Osteocyte (in vitro differentiated cells): ENCODE measurements at places on chromosomes 1 and 21. TPM values are rescaled to one million over a fixed set of nuclear protein-coding genes. Genes with fewer than 3 reads are reported as not detected.

DNA sequence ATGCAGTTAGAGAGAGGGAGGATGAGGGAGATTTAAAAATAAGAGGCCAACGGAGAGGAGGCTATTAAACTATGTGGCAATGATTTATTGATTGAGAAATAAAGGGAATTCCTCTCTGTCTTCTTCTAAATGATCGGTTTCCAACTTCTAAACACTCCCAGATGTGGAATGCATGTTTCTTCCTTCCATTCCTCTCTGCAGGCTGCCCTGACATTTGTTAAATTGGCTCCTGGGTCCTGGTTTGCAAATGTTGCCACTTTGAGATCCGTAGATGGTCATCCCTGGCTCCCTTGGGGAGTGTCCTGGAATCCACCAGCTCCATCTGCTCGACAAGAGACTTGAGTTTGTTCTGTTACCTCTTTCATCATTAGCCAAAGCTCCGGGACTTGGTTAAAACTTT lies 10.3 kb upstream of the C1orf198 start:
- DNase-seq = no peak

DNA sequence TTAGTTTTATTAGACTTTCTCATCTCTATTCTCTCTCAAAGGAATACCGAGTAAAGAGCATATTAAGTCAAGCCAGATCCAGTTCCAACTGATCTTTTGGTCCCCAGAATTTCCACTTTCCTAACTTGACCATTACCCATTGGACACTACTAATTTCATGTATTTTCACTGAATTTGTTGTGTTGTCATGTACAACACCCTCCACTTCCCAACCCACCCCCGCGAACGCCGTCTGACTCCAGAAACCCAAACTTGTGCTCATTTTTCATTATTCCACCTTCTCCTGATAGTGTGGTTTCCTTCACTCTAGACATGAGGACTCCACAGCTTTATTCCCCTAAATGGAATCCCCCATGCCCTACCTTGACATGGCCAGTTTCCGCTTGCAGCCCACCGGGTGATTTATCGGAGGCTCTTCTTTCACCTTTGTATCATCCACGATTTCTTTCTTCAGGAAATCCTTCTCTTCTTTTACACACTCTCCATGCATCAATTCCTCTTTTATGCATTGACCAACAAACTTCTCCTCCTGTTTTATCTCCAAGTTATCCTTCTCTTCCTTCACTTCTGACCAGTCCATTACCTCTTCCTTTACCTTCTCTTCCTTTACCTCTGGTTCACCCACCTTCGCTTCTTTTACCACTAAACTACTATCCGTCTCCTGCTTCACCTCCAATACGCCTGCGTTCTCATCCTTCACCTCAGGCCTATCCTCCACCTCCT lies 805 bp downstream of the ZNHIT6 start:
- no peak for DNase-seq

The RABGGTB gene
- total RNA-seq = 59.9 and 62.5 TPM in 2 replicates

GRCh38 chr21:45461369-45461750 lies 56.4 kb downstream of the COL18A1 start:
- DNase-seq = no peak

- no peak for DNase-seq
Observed at GRCh38 chr1:236864996-236865817, 70.1 kb downstream of the MTR start.

GRCh38 chr1:188023206-188023605 lies 1194.5 kb downstream of the PLA2G4A start:
- no peak for DNase-seq

DNA sequence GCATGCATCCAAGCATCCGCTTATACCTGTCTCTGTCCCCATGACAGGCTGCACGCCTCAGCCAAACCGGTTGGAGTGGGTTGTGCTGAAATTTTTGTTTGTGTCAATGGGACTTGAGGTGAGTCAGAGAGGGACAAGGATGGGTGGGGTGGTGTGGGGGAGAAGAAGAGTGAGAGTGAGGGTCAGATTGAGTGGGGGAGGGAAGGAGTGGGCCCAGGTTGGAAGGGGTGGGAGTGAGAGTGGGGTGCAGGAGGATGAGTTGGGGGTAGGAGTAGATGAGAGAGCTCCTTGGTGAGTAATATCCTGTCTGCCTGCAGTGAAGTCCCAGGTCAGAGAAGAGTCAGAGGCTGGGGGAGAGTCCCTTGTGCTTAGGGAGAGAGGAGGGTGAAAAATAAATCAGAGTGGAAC lies 3.3 kb upstream of the NECTIN4 start:
- DNase-seq = no peak

- no peak for DNase-seq
Observed at GRCh38 chr1:175089136-175089718, 21.6 kb downstream of the TNN start.

DNA sequence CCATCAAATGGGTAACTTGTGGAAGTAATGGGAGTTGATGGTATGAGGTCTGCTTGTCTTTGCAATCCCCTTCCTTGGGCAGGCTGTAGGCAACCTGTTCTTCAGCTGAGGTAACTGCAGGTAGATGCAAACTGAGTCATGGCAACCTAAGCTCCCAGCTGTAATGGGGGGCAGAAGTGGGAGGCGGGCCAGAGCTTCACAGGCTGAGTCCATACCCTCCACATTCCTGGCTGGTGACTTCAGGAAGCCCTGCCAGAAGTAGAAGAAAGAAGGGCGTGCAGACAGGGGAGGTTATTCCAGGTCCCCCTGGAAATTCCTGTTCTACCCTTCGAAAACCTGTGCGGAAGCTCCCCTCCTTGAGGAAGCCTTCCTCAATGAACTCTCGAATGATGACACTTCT lies 44.9 kb downstream of the ARHGEF11 start:
- DNase-seq = no peak

The SPRR1A gene
- total RNA-seq = not detected in 2 replicates

DNA sequence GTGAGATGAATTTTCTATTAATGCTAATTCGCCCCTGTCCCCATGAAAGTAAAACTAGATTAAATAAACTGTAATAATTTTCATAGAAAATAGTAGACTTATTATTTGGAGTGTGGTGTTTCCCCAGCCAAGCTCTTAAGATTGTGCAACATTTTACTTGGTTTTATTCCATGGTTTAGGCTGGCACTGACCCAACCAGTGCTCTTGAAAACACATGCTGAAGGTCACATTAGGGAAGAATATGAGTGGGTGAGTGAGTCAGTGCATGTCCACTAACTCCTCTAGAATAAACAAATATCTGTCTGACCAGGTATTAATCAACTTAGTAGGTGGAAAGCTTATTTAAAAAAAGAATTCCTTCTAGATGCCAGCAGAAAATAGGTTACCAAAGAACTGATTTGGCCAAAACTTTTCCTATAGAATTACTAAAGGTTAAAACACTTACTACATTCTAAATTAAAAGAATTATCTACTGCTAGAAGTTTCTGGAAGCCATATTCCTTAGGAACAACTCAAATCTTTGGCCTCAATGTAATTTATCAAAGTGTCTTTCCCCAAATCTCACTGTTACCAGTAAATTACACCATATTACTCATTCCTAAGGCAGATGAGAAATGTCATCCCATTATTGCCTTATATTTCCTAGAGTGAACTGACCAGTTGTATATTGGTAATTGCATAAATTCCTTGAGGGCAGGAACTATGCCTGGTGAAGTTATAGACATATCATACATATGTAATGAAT lies 89.7 kb upstream of the RGS1 start:
- DNase-seq = no peak

The TNFRSF8 gene
- total RNA-seq = not detected in 2 replicates

DNA sequence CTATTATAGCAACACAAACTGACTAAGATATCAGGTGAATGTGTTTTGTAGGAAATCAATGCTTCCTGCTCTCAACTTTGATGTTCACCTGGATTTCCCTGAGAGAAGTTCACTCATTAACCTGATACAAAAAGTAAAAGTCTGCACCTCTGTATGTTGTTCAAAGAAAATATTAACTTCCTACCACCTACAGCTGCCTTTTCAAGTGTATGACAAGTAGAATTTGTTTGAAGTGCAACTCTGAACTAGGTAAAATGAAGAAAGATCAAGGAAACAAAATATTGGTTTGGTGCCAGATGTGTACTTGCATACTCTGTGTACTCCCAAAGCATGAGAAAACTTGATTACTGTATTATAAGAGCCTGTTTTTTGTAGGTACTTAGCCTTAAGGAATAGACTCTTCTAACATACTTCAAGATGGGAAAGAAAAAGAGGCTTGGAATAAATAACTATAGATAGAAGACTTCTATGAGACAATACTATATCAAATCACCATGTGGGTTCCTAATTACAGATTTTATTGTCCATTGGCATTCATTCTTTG lies 193.4 kb downstream of the APP start:
- DNase-seq = no peak

GRCh38 chr1:80989455-80989854 lies 811.3 kb upstream of the ADGRL2 start:
- no peak for DNase-seq

- DNase-seq = no peak
Observed at GRCh38 chr1:107538502-107538901, 397.7 kb downstream of the NTNG1 start.

The GNG4 gene
- 0.34 and 0.83 TPM in 2 replicates for total RNA-seq

GRCh38 chr21:18550361-18550760 lies 146.8 kb upstream of the TMPRSS15 start:
- no peak for DNase-seq

GRCh38 chr1:66505671-66506392 lies 28.1 kb upstream of the SGIP1 start:
- no peak for DNase-seq

GRCh38 chr21:38477226-38477625 lies 21.1 kb downstream of the ERG start:
- DNase-seq = no peak

DNA sequence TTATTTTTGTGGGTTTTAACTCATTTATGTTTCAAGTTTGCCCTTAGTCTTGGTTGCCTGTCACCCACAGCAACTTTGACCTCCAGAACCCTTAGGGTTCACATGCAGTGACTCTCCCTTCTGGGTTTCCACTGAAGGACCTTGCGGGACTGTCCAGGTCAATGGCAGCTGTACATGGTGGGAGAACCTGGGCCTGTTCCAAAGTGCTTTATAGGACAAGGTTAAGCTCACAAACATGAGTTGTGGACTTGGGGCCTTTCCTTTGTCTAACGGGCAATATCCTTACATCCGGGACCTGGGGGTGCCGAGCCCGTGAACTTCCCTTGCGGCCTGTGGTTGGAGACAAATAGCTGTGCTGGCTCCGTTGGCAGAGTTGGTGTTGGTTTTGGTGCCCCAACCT lies 77.8 kb downstream of the CD58 start:
- DNase-seq = no peak

- peak; percentile 40 for DNase-seq
Observed at GRCh38 chr21:33971492-33972013, 55.9 kb upstream of the ATP5PO start.

DNA sequence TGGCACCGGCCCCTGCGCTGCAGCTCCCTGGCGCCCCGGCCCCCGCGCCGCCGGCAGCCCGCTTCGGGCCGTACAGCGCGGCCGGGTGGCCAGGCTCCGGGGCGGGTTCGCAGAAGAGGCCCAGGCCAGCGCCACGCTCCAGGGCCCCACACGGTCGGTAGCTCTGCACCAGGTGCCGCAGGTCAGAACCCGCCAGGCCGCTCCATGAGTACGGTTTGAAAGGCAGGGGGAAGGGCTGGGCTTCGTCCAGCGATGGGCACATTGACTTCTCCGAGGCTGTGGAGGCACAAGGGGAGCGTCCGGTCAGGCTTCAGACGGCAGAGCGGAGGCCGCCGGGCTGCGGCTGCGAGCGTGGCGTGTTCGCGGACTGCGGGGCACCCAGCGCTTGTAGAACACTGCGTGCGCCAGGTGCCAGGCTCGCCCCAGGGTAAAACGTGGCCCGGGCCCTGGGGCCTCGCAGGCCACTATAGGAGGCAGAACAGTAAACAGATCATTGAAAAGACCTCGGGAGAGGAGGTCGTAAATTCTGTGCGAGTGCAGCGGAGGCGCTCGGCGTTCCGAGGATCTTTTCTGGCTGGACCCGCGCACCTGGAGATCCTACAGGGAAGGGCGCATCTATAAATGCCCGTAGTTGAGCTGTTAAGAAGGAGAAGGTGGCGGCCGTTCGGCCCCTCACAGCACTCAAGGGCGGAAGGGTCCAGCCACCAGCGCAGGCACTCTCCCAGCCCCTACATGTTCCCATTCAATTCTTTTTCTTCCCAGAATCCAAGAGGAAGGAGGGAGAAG lies 5.7 kb downstream of the GFI1 start:
- DNase-seq = no peak

GRCh38 chr1:11334821-11335220 lies 61.8 kb downstream of the UBIAD1 start:
- no peak for DNase-seq

GRCh38 chr1:86156566-86157455 lies at the start of gene COL24A1:
TSS of gene COL24A1 (minus strand) at chr1:86156772. CDS start at chr1:86156396, 376 bp downstream.
- peak; percentile 85 for DNase-seq

The HHIPL2 gene
- 0.13 TPM in 1 of 2 replicates, not detected in the other for total RNA-seq

The MTF2 gene
- 24.9 and 26.2 TPM in 2 replicates for total RNA-seq

The AUNIP gene
- total RNA-seq = 1.3 and 1.9 TPM in 2 replicates

The PFKFB2 gene
- 15.8 TPM in 2 replicates for total RNA-seq

The HSF2BP gene
- total RNA-seq = 3.4 and 3.7 TPM in 2 replicates

DNA sequence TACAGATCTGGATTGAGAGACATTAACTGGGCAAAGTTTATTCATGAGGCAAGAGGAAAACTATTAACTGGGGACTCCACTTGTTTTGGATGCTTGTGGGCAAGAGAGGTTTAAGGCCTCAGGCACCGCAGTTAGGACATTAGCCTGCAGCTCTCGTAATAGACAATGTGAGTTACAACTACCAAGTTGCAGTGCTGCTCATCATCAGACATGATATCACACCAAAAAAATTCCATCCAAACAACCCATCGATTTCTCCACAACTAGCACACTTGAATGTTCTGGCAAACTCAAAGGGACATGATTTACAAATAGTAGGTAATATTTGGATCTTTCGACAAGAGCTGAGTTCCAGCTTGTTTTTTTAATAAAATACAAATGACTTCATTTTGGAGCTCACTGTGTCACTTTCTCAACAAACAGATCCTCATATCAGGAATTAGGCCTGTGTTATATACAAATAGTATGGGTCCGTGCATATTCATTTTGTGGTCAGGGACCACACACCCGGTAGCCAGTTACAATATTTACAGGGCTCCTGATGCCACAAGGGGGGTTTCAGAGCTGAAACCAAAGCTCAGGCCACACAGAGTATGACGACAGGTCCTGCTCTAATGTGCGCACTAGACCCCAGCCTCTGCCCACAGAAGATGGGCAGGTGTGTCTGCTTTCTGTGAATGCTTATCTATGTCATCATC lies 128.0 kb downstream of the TGFBR3 start:
- no peak for DNase-seq

GRCh38 chr1:203465948-203466347 lies 9.7 kb upstream of the PRELP start:
- no peak for DNase-seq

The CTSS gene
- 4.4 and 6.9 TPM in 2 replicates for total RNA-seq

- DNase-seq = no peak
Observed at GRCh38 chr1:12601700-12602658, 16.0 kb downstream of the DHRS3 start.

The MAN1A2 gene
- total RNA-seq = 48.3 and 53.7 TPM in 2 replicates

DNA sequence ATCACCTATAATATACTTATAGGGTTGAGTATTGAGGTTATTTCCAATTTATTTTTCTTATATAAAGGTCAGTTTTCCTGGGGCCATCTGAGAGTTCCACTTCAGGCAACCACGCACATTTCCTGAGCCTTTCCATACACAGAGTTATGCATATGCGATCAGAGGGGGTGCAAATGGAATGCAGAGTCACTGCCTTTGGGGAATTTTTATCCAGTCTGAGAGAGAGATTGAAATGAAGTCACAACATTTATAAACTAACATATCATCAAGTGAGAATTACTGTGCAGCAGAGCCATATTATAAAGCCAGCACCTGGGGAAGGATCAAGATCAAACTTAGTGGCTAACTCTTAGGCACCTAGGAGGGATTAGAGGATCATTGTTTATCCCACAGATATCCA lies 299.9 kb upstream of the PLXNA2 start:
- DNase-seq = no peak

The TEX38 gene
- total RNA-seq = not detected in 2 replicates

The ST6GALNAC3 gene
- 4.9 and 7.3 TPM in 2 replicates for total RNA-seq
